ENCODE measurements at places on chromosomes 5 and 9.

GRCh38 chr9:5582835-5583195 is 46.1 kb upstream of the RIC1 start:
- DNase-seq, result peak; percentile 70

GRCh38 chr9:114286146-114286679 is 36.7 kb upstream of the ORM1 start:
- DNase-seq, result no peak

DNA sequence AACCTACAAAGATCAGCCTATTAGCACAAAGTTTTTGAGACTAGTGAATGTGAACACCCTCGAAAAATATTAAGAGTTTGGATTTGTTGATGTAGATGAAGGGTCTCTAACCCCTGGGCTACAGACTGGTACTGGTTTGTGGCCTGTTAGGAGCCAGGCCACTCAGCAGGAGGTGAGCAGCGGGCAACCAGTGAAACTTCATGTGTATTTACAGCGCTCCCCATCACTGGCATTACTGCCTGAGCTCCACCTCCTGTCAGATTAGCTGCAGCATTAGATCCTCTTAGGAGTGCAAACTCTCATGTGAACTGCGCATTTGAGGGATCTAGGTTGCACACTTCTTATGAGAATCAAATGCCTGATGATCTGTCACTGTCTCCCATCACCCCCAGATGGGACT is 11.2 kb upstream of the PAM start:
- no peak for DNase-seq

DNA sequence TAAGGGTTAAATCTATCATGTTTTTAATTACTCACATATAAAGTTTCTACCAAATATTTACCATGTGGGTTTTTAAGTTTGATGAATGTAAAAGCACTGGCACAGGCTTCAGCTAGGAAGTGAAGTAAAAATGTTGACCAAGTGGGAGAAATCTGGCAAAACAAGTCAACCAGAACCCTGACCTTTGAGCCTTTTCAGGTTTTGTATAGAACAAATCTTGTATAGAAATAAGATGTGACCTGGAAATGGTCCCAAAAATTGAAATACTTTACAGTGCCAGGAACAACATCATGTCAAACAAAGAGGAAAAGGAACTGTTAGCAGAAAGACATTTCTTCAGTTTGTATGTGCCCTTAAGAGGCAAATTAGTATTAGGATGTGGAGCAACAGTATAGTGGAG is 137.6 kb downstream of the CCDC192 start:
- no peak for DNase-seq

GRCh38 chr9:98709968-98710965 is 1.5 kb upstream of the GABBR2 start:
- peak; percentile 70 for DNase-seq
